ENCODE measurements at places on chromosomes 16 and 17.

GRCh38 chr17:60321336-60322055 lies 70.4 kb downstream of the USP32 start:
- DNase-seq: no peak

- no peak for DNase-seq
These were observed 3.7 kb upstream of the NLK start for GRCh38 chr17:28038802-28039201.

DNA sequence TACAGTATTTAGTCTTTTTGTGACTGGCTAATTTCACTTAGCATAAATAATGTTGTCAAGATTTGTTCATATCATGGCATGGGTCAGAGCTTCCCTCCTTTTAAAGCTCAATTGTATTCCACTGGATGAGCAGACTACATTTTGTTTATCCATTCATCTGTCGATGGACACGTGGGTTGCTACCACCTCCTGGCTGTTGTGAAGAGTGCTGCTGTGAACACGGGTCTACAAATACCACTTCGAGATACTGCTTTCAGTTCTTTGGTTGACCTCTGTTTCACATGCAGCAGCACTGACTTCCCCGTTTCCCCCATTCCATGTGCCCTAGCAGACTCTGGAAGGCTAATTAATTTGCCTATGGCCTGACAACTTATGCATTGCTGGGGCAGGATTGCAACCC lies 285.4 kb downstream of the SHISA9 start:
- DNase-seq: no peak

GRCh38 chr17:56997313-56997712 lies 19.4 kb downstream of the SCPEP1 start:
- DNase-seq: no peak

DNA sequence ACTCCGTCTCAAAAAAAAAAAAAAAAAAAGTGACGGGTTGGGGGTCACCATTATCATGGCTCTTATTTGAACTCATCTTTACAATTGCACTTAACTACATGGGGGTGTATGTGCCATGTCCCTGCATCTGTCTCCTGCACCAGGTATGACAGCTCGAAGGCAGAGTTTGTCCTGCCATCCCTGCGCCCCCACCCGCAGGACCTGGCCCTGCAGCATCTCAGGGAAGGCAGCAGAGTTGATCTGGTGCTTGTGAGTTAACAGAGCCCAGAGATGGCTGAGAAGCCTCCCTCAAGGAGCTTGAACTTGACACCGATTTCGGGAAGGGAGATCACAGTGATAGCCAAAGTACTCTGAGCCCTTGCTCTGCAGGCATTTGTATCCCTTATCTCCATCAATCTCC lies 44.8 kb downstream of the C16orf82 start:
- no peak for DNase-seq

DNA sequence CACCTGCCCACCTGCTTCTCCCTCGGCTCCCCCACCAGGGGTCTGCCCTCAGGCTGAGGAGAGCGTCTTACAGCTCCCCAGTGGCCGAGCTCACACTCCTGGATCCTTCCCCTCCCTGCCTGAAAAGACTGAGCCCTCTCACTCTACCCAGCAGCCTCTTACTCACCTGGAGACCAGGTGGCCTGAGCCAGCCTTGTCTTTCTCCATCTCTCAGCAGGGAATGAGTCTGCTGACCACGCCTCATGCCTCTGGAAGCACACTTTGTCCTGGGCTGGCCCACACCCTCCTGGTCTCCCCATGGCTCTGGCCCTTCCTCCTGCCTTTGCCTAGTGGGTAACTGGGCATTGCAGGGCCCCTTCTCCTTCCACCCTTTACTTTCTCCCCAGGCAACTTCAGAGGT lies 177.2 kb downstream of the ENGASE start:
- no peak for DNase-seq
